ENCODE measurements at places on chromosomes 12 and 14. TPM values are rescaled to one million over a fixed set of nuclear protein-coding genes. Genes with fewer than 3 reads are reported as not detected.

DNA sequence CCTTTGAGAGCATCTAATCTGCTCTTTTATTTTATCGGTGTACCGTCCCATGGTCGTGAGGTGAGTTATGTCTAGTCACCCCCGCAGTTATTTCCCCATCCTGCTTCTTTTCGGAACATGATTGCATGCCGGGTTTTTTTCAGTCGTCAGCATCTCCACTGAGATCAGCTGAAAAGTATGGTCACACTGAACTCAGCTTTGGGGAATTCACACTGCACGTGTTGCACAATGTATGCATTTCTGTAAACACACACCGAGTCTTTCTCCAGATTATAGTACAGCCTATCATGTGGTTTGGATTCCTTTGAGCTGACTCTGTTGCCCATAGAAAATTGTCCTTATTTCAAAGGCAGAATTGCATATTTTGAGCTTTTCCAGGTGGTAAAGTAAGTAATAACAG is 24.6 kb downstream of the PLXNC1 start:
- H3K27ac ChIP-seq: no peak overlapping the region
- no peak overlapping the region for H3K4me3 ChIP-seq
- H3K27me3 ChIP-seq: peaks cover 38% of the 10 kb centered on the region
- no peaks in the 10 kb centered on the region for H3K4me1 ChIP-seq
- H3K36me3 ChIP-seq: no peaks in the 10 kb centered on the region

- H3K27me3 ChIP-seq: no peaks in the 10 kb centered on the region
- no peak overlapping the region for H3K27ac ChIP-seq
- no peaks in the 10 kb centered on the region for H3K4me1 ChIP-seq
- no peaks in the 10 kb centered on the region for H3K36me3 ChIP-seq
Measured at GRCh38 chr12:119864591-119864990, 12.5 kb downstream of the CIT start.

DNA sequence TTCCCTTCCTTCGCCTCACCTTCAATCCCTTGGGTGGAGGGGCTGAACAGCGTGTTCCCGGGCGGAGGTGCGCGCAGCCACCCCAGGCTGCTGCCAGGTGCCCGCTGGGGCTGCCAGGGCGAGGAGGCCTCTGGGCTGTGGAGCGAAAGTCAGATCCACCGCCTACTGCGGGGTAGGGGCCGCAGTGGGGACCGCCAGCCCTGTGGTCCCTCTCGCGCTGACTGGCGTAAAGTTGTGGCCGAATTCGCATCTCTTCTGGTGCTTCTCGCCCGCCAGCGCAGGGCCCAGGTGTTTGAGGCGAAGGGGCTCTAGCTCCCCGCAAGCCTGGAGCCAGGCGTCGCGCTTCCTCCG is 6.9 kb upstream of the HOXC4 start:
- no peaks in the 10 kb centered on the region for H3K36me3 ChIP-seq
- H3K4me3 ChIP-seq: no peak overlapping the region
- no peak for DNase-seq
- peaks cover 84% of the 10 kb centered on the region for H3K4me1 ChIP-seq
- H3K27ac ChIP-seq: no peak overlapping the region

The OR4E2 gene
- not detected for total RNA-seq

The KRT83 gene
- 0.28 TPM for total RNA-seq

The TEX52 gene
- not detected for total RNA-seq

The PTPRR gene
- not detected for total RNA-seq

The BCAT1 gene
- total RNA-seq: 5.8 TPM
